ENCODE measurements at places on chromosomes 16 and 17.

DNA sequence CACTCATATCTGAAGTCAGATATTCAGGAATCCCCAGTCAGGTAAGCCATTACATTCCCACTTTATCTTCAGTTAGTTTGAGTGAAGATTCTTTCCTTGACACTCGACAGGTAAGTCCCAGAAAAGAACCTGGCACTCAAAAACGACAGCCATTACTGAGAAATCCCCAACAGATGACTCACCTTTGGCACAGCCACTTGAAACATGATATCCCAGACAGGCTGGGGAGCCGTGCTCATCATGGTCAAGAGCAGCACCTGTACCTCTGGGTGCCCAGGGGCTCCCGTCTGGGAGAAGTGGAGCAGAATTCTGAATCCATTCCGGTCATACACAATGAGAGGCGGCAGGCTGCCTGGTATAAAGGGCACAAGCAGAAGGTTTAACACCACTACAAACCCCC is 16.8 kb upstream of the COG7 start:
- DNase-seq, result peak; percentile 44
- no peaks in the 10 kb centered on the region for H3K27me3 ChIP-seq
- H3K4me1 ChIP-seq, result peaks cover 10% of the 10 kb centered on the region
- no peak overlapping the region for H3K4me3 ChIP-seq
- H3K27ac ChIP-seq, result peak overlapping the region; percentile 36
- H3K36me3 ChIP-seq, result peaks cover 31% of the 10 kb centered on the region

- H3K27me3 ChIP-seq, result no peaks in the 10 kb centered on the region
- no peak overlapping the region for H3K4me3 ChIP-seq
- no peak overlapping the region for H3K27ac ChIP-seq
These were observed 20.6 kb downstream of the RGS11 start for GRCh38 chr16:255183-255582.

- no peaks in the 10 kb centered on the region for H3K27me3 ChIP-seq
- H3K36me3 ChIP-seq, result no peaks in the 10 kb centered on the region
- no peak overlapping the region for H3K4me3 ChIP-seq
- no peak overlapping the region for H3K27ac ChIP-seq
- no peak for DNase-seq
These were observed 4.4 kb upstream of the VAC14 start for GRCh38 chr16:70805380-70805779.

- peak overlapping the region; percentile 32 for H3K27ac ChIP-seq
- H3K36me3 ChIP-seq, result no peaks in the 10 kb centered on the region
- no peak overlapping the region for H3K4me3 ChIP-seq
- DNase-seq, result no peak
- H3K4me1 ChIP-seq, result peaks cover 40% of the 10 kb centered on the region
These were observed 9.7 kb downstream of the IGFBP4 start for GRCh38 chr17:40452921-40453378.

DNA sequence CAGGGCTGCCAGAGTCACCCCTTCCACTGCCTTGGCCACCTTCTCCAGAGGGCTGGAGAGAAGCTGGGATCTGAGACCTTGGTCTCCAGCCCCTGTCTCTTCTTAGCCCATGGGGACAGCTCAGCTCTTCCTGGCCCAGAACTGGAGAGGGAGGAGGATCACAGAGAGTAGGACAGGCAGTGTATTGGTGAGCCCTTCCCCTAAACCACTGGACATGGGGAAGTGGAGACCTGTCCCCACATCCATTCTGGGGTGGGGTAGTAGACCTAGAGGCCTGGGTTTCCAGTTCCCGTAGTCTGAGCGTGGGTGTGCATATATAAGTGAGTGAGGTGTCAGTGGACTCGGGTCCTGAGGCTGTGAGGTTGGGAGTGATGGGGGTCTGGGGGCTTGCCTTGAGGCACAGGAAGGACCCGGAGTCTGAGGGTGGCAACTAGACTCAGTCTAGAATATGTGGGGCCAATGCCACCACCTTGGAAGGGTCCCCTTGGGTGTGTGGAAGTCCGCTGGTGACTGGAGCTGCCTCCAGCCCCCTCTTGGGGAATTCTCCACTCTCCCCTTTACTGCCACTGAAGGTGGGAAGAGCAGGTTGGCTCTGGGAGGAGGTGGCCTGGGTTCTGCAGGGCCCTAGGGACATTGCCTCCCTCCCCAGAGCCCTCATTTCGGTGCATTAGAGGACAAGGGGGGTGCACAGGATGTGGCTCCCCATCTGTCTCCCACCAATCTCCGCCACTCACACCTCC is 19.9 kb downstream of the GJD3 start:
- H3K4me3 ChIP-seq, result no peak overlapping the region
- peaks cover 85% of the 10 kb centered on the region for H3K4me1 ChIP-seq
- peak overlapping the region; percentile 46 for H3K27ac ChIP-seq
- no peaks in the 10 kb centered on the region for H3K27me3 ChIP-seq

- no peak for DNase-seq
- H3K4me3 ChIP-seq, result no peak overlapping the region
- peaks cover 24% of the 10 kb centered on the region for H3K36me3 ChIP-seq
- no peaks in the 10 kb centered on the region for H3K27me3 ChIP-seq
These were observed 15.5 kb downstream of the SNX11 start for GRCh38 chr17:48123111-48123510.

DNA sequence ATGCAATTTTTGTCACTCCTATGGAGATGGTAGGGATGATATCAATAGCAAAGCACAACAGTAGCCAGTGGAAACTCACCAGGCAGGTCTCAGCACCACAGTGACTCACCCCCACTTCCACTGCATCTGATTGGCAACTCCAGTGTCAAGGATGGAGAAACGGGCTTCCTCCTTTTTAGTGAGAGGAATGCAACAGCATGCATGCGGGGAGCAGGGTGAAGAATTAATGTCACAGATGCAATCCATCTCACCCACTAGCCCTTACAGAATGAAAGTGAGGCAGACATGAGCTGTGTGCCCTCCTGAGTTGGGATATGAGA is 467.0 kb upstream of the C16orf82 start:
- no peak overlapping the region for H3K4me3 ChIP-seq
- no peaks in the 10 kb centered on the region for H3K36me3 ChIP-seq
- no peaks in the 10 kb centered on the region for H3K4me1 ChIP-seq
- no peak for DNase-seq
- no peaks in the 10 kb centered on the region for H3K27me3 ChIP-seq
- H3K27ac ChIP-seq, result no peak overlapping the region

GRCh38 chr16:1530883-1531637 is 2.4 kb upstream of the TMEM204 start:
- H3K4me3 ChIP-seq, result no peak overlapping the region
- no peak for DNase-seq
- H3K36me3 ChIP-seq, result no peaks in the 10 kb centered on the region
- H3K4me1 ChIP-seq, result peaks cover 19% of the 10 kb centered on the region

DNA sequence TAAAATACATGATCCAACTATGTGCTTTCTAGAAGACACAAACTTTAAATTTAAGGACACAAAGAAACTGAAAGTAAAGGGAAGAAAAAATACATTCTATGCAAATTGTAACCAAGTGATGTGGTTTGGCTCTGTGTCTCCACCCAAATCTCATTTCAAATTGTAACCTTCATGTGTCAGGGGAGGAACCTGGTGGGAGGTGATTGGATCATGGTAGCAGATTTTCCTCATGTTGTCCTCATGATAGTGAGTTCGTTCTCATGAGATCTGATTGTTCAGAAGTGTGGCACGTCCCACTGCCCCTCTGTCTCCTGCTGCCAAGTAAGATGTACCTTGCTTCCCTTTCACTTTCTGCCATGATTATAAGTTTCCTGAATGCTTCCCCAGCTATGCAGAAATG is 15.0 kb downstream of the OR1A1 start:
- no peak overlapping the region for H3K4me3 ChIP-seq
- no peaks in the 10 kb centered on the region for H3K4me1 ChIP-seq
- no peak overlapping the region for H3K27ac ChIP-seq
- H3K36me3 ChIP-seq, result no peaks in the 10 kb centered on the region
- no peak for DNase-seq

DNA sequence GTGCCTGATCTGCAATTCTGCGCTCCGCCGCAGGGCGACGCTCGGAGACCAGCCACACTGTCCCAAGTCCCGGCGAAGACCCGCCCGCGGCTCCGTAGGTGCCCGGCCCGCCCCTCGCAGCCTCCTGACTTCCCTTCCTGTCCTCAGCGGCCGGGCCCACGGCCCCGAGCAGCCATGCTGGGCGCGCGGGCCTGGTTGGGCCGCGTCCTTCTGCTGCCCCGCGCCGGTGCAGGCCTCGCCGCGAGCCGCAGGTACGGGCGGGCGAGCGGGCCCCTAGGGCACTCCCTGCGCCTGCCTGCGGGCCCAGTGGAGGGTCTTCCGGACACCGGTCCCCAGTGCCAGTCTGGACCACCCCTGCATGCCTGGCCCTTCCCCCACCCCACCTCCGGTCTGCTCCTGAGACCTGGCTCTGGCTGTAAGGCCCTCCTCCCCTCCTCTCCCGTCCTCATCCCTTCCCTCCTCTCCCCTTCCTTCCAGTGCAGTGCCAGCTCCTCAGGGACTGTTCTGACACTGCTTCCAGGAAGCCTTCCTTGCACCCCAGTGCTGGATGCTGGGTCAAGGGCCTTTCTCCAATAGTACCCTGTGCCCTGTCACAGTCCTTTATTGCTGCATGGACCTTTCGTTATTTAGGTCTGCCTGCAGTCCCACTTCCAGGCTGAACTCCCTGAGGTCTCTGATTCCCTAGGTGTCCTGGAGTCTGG is at the start of gene SPATA20:
Gene SPATA20 (plus strand): TSS at position 140 of the 701 bp plus-strand sequence. CDS start 35 bp downstream, at position 175.
- DNase-seq, result peak; percentile 97
- H3K36me3 ChIP-seq, result no peaks in the 10 kb centered on the region
- no peaks in the 10 kb centered on the region for H3K27me3 ChIP-seq
- H3K4me1 ChIP-seq, result peaks cover 50% of the 10 kb centered on the region
- H3K4me3 ChIP-seq, result peak within 1 kb of the TSS; percentile 29

DNA sequence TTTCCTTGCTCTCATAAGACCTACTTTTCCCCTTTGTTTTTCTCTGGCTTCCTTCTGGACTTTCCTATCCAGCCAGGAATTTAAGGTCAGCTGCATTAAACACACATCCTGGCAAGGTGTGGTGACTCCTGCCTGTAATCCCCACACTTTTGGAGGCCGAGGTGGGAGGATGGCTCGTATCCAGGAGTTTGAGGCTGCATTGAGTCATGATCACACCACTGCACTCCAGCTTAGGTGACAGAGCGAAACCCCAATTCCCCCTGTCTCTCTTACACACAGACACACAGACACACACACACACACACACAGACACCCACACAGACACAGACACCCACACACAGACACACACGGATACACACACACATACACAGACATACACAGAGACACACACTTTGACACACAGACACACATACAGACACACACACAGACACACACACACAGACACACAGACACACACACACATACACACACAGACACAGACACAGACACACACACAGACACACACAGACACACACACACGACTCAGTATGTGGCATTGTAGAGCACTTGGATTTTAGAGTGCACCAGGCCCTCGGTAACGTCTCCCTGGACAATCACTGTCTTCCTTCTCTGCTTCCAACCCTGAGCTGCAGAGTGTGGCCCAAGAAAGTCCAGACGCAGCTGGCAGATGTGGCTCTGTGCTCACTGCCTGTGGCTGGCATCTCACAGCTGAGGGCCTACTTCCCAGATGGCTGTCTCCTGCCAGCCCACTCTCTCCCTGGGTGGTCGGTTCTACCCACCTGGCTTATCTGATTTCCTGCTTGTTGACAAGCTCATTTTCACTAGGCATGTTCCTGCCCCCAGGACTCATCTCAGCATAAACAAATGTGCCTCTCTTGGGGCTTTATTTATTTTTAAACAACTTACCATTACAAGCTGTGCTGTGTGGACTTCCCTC is 39.0 kb downstream of the NLRP1 start:
- H3K27me3 ChIP-seq, result no peaks in the 10 kb centered on the region
- H3K27ac ChIP-seq, result no peak overlapping the region
- no peaks in the 10 kb centered on the region for H3K36me3 ChIP-seq
- no peaks in the 10 kb centered on the region for H3K4me1 ChIP-seq
- no peak for DNase-seq

DNA sequence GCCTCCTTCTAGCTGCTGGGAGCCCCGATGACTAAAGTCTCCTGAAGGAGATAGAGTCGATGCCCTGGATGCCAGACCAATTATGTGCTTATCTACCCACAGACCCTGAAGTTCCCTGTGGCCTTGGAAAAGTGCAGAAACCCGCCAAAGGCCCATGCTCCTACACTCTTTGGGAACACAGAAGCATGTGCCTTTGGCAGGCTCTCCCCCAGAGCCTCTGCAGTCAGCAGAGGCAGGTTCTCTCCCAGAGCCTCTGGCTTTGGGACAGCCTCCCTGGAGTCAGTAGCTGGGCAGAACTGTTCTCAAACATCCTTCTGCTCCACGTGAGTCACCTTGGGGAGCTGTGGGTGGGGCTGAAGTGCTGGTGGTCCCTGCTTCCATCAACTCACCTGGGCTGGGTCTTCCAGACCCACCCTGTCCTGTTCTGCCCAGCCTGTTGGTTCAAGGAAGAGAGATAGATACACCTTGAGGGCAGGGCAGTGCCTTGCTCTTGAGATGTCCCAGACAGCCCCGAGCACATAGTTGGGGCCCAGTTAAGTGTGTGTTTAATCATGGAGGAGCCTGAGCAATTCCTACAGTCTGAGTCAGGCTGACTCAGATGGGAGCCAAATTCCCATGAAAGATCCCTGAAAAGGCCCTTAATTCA is 3.2 kb upstream of the CDK5RAP3 start:
- peaks cover 64% of the 10 kb centered on the region for H3K4me1 ChIP-seq
- no peaks in the 10 kb centered on the region for H3K36me3 ChIP-seq
- DNase-seq, result peak; percentile 87
- H3K27me3 ChIP-seq, result no peaks in the 10 kb centered on the region
- peak overlapping the region; percentile 92 for H3K27ac ChIP-seq
- H3K4me3 ChIP-seq, result no peak overlapping the region

DNA sequence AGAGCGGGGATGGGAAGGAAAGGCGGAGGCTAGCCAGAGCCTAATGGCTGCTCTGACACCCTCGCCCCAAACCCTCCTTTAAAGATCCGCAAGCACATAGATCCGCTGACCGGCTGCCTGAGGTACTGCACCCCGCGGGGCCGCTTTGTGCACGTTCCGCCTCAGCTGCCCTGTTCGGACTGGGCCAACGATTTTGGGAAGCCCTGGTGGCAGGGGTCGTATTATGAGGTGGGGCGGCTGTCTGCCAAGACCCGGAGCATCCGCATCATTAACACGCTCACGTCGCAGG is 663 bp downstream of the CYB5D1 start:
- no peaks in the 10 kb centered on the region for H3K27me3 ChIP-seq
- peak overlapping the region; percentile 82 for H3K27ac ChIP-seq
- DNase-seq, result peak; percentile 69

DNA sequence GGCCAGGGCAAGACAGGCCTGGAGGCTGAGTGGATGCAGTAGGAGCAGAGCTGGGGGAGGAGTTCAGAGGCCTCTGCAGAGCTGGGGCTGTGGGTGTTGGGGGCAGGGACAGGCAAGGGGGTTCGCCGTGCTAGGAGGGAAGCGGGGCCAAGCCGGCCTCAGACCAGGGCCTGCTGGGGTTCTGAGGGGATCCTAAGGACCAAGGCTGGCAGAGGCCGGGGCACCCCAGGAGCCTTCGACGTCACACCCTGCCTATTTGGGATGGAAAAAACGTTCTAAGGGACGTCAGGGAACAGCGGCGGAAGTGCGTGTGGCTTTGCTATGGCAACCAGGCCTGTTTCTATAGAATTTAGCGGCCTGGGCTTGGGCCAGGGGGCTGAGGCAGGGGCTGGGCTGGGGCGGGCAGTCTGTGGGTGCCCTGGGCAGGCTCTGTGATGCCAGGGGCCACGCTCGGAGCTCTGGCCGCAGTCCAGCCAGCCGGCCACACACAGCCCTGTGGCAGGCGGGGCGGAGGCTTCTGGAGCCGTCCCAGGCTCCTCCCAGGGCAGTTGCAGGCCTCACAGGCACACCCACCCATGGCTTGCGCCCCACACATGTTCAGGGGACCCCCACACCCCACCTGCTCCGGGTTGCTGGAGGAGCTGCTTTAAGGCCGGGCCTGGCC is 3.7 kb downstream of the TRAF7 start:
- peaks cover 36% of the 10 kb centered on the region for H3K4me1 ChIP-seq
- H3K27ac ChIP-seq, result peak overlapping the region; percentile 0
- no peaks in the 10 kb centered on the region for H3K27me3 ChIP-seq
- no peaks in the 10 kb centered on the region for H3K36me3 ChIP-seq

Measured in body of pancreas (tissue), 4 donors.